Suppressor macrophage treated with lipopolysaccharide for 1 hour (primary cell): ENCODE measurements at places on chromosomes 13 and 19.

DNA sequence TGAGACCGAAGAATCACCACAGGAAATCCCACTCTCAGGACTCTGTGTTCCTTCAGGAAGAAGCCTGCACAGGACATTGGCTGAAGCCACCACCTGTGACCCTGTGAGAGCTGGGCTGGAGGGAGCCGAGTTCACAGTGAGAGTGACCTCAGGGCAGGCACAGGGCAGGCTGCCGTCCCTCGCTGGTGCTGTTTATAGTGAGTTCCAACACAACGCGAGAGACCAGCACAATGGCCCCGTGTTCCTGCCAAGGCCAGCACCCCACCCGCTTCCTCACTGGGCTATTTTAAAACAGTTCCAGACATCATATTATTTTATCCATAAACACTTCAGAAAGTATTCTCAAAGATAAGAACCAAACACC lies 18.4 kb upstream of the GAS6 start:
- no peak for DNase-seq

- DNase-seq: peak; percentile 33
These were observed 16.5 kb downstream of the NFIX start for GRCh38 chr19:13011653-13012389.

GRCh38 chr13:42702716-42703115 lies 78.7 kb upstream of the FAM216B start:
- DNase-seq: no peak

GRCh38 chr19:33194532-33194885 lies 379 bp downstream of the LRP3 start:
- peak; percentile 47 for DNase-seq

GRCh38 chr13:39740761-39741160 lies 85.3 kb downstream of the COG6 start:
- DNase-seq: no peak

DNA sequence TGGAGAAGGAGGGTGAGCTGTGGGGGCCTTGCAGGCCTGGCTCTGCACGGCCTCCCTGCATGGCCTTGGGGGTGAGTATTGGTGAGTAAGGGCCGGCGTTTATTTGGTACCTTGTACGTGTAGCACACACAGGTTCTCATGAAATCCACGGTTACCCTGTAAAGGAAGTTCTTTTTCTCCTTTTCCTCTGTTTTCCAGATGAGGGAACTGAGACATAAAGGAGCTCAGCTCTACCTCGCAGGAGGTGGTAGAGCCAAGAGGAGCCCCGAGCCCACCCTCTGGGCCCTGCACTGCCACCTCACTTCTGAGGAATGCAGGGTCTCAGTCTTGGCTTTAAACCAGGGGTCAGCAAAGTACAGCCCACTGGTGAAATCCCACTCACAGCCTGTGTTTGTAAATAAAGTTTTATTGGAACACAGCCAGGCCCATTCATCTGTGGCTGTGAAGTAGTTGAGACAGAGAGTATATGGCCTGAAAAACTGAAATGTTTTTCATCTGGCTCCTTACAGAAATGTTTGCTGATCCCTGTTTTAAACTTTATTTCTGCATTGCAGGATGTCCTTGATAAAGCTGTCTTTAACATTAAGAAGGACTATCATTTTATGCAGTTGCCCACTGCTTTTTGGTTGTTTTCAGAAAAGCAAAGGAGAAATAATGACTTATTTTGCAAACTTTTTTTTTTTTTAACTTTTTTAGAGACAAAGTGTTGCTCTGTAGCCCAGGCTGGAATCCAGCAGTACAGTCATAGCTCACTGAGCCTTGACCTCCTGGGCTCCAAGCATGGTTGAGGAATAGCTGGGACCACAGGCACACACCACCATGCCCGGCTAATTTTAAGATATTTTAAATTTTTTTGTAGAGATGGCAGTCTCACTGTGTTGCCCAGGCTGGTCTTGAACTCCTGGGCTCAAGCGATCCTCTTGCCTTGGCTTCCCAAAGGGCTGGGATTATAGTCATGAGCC lies 6.4 kb downstream of the EPN1 start:
- no peak for DNase-seq
